ENCODE measurements at places on chromosomes 7 and 10.

DNA sequence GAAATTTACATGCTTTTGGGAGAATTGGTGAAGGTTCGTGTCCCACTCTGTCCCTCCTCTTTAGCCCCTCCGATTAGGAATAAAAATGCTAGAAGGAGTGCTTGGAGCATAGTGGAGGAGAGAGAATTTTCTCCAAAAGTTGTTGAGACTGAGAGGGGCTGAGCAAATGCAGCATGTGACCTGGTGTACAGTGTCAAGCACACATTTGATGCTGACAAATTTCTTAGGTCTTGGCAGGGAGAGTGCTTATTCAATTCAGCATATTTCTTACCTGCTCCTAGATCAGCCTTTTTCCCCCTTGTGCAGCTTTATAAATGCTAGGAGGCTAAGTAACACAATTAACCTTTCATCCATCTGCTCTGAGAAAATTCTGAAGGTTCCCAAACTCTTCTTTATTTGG lies 189.0 kb downstream of the GALNT17 start:
- DNase-seq: no peak

GRCh38 chr7:15625466-15625865 lies 61.0 kb downstream of the MEOX2 start:
- DNase-seq: peak; percentile 26

DNA sequence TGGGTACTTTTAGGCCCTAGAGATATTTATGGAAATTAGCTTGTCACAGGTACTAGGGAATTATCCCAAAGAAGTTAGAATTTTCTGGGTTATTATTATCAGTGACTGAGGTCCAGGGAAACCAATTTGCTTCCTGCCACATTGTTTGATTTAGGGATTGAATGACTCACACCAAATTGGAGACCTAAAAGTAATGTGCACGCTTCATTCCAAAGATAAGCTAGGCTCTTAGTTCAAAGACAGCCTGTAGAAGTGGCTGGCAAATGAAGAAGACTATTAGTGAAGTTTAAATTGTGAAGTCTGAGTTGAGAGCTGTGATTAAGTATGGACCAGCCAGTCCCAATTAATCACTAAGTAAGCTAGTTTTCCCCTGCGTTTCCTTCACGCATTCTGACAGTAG lies 188.1 kb upstream of the MYO3A start:
- no peak for DNase-seq

DNA sequence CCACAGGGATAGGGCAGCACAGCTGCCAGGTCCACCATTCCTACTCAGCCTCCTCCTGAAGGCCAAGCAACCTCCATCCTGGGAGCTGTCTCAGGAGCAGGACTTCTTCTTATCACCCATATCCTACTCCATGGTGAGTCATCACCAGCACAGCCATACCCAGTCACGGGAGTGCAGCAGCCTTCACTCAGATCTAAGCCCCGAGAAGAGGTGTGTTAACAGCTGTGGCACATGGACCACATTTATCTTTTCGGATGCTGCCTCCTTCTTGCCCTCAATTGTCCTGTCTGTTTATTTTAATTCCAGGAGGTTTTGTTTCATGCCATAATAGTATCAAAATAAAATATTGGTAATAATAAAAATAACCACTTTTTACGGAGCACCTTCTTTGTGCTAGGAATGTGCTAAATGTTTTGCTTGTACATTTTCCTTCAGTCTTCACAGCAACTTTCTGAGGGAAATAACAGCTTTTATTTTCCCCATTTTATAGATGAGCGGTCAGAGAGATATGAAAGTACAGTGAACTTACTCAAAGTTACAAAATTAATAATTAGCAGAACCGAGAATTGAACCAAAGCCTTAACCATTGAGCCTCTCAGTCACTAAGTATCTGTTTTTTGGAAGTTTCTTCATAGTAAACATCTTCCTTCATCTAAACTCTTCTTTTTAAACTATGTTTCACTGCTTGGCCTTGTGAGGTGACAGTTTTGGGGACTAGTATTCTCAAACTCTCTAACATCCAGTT lies 2.5 kb upstream of the KEL start:
- no peak for DNase-seq

- no peak for DNase-seq
Measured at GRCh38 chr7:108016841-108017775, 14.1 kb upstream of the LAMB1 start.

DNA sequence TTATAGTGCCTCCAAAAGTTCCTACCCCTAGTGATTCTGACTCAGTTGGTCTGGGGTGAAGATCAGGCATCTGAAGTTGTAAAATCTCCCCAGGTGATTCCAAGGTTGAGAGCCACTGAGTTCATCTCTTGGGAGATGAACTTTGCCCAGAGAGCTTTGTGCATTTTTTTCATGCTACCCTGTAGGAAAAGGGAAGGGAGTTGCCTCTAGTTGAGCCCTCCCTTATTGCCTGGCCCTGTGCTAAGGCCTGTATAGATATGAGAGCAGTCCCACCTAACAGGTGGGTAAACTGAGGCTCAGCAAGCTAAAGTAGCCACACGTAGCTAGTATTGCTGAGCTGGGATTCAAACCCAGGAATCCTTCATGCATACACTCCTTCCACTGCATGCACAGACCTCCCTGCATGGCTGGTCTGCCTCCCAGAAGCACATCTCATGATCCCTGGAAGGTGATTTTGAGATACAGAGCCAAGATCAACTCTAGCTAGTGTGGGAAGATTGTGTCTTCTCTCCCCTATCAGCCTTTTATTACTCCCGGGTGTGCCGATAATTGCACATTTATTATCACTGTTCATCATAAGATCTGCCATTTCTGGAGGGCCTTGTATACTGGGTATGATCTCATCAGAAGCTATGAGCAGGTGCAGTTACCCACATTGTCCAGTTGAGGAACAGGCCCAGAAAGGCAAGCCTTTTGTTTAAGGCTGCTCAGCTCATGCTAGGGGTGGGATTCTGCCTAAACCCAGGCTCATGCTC lies 47.0 kb downstream of the TBATA start:
- DNase-seq: no peak

- no peak for DNase-seq
Measured at GRCh38 chr7:115217373-115217772, 295.5 kb downstream of the MDFIC start.

DNA sequence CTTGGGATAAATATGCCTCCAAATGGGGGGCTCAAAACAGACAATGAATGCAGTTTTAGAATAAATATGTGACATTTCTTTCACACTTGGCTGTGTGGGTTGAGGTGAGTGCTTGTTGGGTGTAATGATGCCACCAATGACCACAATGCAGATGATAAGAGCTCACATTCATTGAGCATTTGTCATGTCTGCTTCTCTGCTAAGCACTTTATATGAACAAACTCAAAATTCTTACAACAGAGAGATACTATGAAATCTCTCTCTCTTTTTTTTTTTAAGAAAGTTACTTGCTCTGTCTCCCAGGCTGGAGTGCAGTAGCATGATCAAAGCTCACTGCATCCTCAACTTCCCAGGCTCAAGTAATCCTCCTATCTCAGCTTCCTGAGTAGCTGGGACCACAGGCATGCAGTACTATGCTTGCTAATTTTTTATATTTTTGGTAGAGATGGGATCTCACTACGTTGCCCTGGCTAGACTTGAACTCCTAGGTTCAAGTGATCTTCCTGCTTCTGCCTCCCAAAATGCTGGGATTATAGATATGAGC lies 185.4 kb downstream of the JCAD start:
- DNase-seq: no peak

DNA sequence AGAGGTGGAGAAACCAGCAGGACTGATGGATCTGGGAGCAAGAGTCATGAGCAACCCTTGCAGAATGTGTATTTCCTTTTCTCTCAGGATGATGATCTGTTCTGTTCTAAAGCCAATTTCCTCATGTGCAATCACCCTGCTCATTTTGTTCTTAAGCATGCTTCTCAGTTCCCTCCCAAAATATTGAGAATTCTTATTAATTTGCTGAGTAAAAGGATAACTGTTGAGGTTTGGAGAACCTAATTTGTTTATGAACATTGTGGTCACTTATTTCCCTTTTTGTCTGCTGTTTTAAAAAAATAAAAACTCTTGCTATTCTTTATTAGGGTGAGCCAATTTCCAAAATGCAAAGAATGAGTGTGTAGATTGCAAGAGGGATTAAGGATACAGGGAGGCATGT lies 106.8 kb downstream of the APBB1IP start:
- no peak for DNase-seq

DNA sequence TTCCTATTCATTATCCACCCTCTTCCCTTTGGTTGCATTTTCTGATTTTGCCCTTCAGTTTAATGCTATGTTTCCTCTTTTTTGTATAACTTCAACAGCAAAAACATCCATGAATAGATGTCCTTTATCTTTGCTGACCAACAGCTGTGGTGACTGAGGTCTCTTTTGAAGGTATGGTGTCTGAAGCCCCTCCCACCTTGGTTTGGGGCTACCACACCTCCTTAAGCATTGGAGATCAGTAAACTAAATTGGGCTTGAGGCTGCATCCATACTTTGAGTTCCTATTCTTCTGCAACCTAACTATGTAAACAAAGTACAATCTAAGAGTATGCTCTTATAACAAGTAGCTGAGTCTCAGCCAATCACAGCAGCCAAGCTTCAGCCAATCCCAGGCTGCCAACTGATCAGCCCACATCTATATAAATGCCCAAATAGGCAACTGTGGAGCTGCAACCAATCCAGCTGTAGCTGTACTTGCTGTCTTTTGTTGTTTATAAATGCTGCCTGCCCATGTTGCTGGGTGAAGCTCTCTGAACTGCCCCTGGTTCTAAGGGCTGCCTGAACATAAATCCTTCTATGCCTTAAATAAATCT lies 69.4 kb upstream of the PDLIM1 start:
- DNase-seq: no peak

DNA sequence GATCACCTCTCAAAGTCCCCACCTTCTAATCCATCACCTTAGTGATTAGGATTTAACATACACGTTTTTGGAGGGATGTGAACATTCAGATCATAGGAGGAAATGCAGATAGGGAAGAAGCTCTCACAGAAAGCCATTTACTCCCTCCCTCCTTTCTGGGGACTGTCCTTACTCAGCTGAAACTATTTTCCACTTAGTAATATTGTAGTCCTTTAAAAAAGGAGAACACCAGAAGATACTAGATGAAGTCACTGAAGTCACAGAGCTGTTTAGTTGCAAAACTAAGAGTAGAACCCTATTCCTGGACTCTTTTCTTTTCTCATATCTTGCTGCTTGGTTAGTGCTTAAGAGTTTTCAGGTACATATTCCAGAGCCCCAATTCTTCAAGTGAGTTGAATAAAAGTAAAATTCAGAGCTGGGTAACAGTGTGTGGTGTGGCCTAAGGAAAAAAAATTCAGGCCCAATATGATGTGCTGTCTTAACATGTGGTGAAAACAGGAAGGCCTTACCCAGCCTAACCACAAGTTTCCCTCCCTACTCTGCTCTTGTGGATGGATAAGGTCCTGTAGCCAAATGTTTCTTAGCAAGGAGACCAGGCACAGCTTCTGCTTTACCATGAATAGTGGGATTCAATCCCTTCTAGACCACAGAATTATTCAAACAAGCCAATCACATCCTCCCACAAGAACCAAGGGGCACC lies 135.7 kb downstream of the INHBA start:
- DNase-seq: no peak

DNA sequence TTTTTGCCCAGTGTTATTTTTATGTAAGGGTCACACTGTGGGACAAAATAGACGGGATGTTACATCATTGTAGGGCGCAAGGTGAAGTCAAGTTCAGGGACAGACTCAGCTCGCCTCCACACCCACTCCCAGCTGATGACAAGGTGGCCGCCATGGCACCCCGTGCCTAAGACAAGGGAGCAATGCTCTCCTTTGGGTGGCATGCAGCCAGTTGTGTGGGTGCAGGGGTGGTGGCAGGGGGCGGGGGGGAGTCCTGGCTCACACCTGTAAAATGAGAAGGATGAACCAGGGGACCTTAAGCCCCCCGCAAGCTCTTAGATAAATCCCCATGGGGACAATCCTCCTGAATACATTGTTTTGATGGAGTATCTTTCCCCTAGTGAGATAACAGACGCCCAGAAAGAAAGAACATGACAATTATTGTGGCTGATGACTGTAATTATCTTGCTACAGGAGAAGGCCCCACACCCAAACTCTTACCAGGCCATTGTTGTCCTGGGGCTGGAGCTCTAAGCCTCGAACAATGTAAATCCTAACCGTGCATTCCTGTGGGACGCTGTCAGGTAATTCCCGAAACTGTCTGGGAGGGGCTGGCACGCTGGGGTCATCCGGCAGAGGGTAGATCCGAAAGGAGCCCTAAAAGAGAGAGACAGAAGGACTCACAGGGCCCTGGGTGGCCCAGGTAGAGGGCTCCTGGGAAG lies 148.7 kb downstream of the MYOF start:
- DNase-seq: no peak

DNA sequence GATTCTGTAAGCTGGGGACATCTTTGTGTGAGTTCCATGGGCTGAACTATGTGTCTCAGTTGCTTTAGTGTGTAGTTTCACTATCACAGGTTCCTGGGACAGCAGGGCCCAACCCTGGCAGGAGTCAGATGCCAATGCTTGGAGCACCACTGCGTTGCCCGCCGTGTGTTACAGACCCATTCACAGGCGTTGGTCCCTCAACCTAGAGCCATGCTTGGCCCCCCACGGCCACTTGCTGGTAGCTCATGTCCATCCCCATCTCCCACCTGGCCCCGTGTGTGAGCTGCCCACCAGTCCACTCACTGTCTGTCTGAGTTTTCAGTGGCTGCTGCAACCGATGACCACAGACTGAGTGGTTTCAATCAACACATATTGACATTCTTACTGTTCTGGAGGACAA lies 546.9 kb downstream of the TCERG1L start:
- DNase-seq: no peak

DNA sequence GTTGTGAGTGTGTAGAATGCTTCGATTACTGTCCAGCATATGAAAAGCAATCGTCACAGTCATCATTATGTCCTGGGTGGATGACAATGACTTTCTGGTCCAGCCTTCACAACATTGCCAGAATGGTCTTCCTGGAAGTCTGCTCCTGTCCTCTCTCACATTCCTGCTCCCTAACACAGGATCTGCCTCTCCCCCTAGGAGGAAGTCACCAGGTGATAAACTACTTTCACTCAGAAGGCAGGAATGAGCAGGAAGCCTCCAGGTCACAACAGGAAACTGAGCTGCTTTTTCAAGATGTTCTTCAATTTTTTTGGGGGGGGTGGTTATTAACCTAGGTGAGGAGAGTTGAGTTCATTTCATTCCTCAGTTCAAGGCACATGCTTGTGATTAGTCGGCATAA lies 13.6 kb upstream of the GPNMB start:
- DNase-seq: no peak

DNA sequence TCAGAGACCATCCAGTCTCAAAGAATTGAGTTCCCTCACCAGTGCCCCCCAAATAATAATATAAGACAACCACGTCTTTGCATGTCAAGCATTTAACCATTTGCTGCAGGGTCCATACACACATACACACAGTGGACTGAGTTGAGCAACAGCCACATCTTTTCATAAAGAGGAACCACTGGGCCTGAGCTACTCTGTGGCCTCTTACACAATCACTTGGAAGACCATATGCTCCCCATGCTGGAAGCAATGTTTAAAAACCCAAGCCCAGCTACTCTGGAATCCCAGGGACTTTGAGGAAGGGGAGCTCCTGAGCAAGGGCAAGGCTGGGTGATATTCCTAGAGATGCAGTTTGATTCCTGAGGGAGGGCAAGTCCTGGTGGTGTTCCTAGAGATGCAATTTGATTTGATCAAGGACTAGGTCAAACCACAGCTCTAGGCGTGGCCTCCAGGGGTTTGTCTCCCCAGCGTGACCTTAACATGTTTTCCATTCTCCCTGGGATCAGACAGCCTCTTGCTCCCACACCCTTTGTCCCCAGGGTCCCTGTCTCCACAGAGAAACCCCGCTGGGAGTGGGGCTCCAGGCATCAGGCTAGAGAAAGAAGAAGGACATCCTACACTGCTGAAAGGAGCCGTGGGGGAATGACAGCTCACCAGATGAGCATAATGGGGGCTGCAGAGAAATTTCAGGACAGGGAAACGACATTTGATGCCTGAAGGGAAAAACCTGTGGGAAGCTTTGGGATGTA lies 376.2 kb upstream of the MGMT start:
- no peak for DNase-seq

All from AG04449 (cell line).